GM18507 (cell line): ENCODE measurements at places on chromosomes 13 and 19.

DNA sequence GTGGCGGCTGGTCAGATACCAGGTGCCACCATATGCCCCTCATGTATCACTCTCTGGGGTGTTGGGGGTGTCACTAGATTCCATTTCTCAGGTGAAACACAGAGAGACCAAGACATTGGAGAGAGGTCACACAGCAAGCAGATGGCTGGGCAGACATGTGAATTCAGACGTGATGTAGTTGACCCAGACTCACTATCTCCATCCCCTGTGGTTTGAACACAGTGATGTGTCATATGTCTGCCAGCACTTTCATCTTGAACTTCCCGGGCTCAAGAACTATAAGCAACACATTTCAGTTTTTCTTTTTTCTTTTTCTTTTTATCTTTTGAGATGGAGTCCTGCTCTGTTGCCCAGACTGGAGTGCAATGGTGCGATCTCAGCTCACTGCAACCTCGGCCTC, 16.1 kb upstream of the UPF1 start:
- DNase-seq: no peak

DNA sequence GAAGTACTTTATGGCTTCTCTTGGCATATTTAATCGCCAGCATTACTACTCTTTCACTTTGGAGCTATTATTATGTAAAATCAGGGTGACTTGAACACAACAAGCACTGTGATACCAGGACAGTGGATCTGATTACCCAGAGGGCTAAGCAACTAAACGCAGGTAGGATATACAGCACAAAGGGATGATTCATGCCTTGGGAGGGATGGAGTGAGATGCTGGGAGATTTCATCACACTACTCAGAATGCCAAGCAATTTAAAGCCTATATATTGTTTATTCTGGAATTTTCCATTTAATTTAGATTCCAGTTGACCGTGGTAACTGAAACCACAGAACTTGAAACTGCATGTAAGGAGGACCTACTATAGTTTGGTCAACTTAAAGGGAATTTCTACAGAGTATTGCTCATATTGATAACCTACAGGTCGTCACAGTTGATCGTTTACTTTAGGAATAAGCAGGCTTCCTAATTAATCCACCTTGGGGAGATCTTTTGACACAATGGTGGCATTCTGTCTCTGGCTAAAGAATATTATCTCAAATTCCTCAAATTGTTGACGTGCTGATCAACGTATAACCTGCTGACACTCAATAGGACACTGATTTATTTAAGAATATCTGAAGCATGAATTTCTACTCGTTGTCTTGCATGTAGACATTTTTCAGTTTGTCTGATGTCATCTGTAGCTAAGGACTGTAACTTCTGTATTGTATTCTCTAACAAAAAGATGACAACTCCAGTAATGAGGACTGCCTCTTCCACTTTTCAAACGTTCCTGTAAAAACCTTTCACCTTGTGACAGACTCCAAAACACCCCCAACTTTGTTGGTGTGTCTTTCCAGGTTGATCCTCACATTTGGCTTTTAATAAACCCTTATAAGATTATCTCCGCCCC, 254.2 kb downstream of the GPC5 start:
- DNase-seq: no peak

- DNase-seq: no peak
These were observed 97.6 kb upstream of the DACH1 start for GRCh38 chr13:71964491-71965100.

DNA sequence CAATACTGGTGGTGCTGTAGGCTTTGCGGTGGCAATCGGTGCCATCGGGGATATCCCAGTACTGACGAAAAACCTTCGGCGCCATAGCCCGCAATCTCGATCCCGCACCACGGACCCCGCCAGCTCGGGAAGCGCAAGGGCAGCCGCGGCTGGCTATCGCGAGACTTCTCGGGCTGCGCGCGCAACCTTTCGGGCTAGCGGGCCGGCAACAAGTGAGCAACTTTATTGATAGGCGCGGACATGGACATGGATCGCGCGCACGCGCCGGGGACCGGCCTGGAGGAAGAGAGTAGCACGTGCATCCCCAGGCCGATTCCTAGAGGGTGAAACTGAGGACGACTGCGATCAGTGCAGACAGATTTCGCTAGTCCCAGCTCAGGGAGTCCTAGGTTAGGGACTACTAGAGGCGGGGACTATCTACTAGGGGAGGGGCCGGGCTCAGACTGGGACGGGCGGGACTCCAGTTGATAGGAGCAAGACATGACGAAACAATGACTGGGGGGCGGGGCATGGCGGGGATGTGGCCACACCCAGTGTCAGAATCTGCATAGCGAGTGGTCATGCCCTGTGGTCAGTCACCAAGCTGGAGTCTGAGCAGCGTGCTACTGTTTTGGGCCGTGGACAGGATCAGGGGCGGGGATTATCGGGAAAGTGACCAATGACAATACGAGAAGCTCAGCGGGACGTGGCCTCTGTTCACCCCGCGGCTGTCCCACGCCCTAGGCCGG, at the start of gene NDUFA11:
Gene NDUFA11, minus strand, starts transcription at position 167 of the 728 bp plus-strand sequence. Its CDS starts 82 bp downstream, at position 85.
- DNase-seq: peak; percentile 90

GRCh38 chr19:31803835-31804446, 454.7 kb upstream of the TSHZ3 start:
- no peak for DNase-seq

DNA sequence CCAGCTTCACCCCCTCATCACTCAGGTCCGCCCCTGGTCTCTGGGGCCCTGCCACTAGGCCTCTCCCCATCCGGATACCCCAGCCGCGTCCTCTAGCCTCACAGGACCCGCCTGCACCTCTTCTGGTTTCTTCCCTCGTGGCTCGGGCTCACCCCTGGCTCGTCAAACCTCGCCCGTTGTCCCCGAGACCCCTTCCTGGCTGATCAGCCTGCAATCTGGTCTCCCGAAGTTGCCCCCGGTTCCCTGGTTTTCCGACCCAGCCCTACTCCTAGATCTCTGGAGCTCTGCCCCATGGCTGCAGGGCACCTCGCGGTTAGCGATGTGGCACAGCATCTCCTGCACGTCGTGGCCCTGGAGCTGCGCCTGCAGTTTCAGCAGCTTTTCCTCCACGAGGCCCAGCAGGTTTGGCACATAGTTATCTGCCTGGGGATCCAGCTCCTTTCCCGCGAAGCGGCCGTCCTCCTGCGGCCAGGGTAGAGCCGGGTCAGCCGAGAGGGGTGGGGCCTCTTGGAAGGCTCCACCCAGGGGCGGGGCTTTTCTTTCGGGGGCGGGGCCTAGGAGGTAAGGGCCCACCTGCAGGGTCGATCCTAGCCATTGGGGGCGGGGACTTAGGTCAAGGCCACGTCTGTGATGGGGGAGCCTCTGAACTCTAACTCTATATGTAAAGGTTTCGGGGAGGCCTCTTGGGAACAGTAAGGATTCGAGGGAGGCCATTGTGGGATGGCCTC, 2.4 kb upstream of the RGL3 start:
- DNase-seq: no peak

- no peak for DNase-seq
These were observed 11.2 kb upstream of the ERVV-1 start for GRCh38 chr19:53002479-53002878.

GRCh38 chr13:110816500-110816899, 98.4 kb downstream of the ANKRD10 start:
- no peak for DNase-seq

GRCh38 chr19:35380450-35381124, 9.7 kb downstream of the GPR42 start:
- DNase-seq: no peak
